ENCODE measurements at places on chromosomes 3 and 15.

- no peak for DNase-seq
Observed at GRCh38 chr3:100306695-100307094, 27.9 kb upstream of the NIT2 start.

DNA sequence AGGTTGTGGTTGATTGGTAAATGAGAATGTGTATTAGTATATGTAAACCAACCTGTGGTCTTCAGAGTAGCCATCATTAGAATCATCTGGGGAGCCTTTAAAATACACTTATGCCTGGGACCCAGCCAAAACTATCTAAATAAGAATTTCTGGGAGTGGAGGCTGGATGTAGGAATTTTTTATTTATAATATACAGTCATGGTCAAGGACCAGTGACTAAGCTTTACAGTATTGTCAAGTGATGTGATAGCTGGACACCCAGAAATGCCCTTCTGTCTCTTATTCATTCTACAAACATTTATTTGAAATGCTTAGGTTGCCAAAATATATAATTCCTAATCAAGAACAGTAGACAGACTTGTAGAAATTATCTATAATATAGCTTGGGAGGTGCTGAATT, 132.2 kb downstream of the MBNL1 start:
- DNase-seq: no peak

DNA sequence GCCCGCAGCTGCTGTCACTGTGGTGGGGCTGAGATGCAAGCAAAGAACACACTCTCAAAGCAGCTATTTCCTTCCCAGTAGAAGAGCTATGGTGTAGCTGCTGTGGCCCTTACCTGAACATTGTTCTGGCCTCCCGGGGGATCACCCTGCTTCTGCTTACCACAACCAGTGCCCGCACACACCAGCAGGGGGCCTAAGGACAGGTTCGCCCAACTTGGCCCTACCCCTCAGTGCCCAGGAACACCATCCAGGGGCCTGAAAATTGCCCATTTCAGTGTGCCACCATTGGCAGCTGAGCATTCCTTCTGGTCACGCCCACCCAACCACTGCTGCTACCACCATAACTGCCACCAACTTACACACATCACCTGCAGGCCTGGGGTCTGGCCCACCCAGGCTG, 113.0 kb downstream of the TP63 start:
- no peak for DNase-seq

DNA sequence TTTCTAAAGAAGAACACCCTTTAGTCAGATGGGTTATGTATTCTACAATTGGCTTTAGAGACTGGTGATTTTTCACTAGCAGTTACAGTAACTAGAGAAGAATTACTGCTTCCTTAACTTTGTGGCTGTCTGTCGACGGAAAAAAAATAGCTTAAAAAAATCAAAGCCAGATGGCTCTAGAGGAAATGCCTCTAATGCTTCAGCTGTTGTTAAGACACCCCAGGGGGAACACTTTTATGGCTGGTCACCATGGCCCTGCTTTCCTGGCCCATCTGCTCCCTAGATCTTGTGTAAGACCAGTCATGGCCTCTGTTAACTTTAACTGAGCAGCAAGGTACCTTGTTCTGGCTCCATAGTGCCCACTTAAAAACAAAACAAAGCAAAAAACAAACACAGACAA, 198.6 kb upstream of the PLSCR5 start:
- DNase-seq: no peak

DNA sequence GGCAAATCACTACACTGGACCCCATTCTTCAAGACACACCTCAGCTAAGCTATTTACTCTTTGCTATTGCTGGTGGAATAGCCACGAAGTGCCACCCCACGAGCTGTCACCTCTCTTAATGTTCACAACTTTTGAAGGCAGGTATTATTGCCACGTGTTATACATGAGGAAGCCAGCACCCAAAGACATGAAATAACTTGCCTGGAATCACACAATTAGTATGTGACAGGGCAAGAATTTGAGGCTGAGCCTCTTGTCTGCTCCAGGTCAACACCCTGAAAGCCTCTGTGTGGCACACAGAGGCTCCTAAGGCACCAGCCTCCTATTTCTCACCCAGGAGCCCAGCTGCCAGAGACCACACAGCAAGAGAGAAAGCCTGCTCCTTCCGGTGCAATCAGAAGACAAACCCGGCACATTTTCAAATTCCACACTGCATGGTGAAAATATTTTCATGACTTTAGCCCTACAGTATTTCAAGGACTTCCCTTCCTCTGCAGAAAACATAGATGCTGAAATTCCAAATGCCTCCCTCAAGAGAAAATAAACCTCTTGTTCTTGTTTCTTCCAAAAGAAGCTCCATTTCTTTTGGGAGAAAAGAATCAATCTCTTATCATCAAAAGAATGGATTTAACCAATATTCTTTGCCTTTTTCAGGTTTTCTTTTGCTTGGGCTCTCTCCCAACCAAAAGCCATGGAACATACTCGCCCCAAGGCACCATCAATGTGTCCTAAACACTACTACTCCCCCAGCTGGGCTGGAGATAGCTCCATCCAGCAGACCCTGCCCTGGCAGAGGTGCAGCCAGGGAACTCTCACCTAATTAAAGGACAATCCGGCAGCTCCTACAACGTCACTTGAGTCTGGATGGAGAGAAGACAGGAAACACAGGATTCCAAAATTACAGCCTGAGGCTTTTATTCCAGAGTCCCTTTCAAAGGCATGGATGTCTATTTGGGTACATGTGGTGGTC, 84.7 kb upstream of the THBS1 start:
- no peak for DNase-seq

- DNase-seq: no peak
Observed at GRCh38 chr3:149077628-149078027, 8.7 kb downstream of the HLTF start.

DNA sequence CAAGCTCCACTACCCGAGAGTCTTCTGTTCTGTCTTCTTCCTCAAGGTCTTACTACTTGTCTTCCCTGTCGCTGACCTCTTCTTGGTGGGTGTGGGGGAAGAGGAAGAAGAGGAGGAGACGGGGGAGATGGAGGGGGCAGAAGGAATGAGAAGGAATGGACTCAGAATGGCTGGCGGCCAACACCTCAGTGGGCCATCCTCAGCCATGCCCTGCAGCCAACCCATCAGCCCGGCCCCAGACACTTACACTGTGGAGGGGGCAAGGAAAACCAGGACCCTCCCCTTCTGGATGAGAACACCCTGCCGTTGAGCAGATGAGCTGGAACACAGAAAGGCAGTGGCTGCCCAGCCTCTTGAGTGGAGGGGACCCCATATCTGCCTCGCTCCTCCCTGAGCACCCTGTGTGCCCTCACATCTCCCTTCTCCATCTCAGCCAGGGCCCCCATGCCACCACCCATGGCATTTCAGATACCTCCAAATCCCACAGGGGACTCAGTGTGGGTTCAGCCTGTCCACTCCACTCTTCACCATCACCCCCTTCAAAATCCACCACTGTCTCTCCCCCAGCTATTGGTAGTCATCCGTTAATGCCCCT, 45.5 kb upstream of the PRR23E start:
- DNase-seq: no peak

GRCh38 chr3:8622873-8623691, 21.5 kb downstream of the SSUH2 start:
- DNase-seq: peak; percentile 53

- DNase-seq: no peak
Observed at GRCh38 chr3:133963657-133964396, 65.9 kb downstream of the SLCO2A1 start.

GRCh38 chr3:74599564-74599963, 14.9 kb downstream of the CNTN3 start:
- DNase-seq: no peak

DNA sequence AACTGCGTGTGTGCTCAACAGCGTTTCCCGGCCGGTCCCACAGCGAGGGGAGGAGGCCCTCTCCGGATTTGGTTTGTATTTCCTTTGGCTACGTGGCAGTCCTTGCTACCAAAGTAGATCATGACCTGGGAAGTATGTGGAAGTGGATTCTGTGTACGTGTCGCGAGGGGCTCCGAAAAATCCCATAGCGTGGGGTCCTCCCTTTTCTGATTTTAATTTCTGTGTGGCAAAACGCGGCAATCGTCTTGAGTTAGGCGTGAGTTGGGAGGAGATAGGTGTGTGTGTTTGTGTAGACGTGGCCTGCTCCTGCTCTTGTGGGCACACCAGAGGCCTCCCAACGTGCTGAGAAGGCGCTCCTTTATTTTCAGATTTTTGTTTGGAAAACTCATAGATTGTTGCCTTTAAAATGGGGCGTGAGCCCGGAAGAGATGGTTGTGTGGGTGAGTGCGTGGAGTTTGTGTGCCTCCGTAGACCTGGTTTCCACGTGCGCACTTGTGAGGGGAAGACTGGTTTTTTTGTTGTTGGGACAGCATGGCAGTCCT, 1.2 kb downstream of the TRIM71 start:
- no peak for DNase-seq

DNA sequence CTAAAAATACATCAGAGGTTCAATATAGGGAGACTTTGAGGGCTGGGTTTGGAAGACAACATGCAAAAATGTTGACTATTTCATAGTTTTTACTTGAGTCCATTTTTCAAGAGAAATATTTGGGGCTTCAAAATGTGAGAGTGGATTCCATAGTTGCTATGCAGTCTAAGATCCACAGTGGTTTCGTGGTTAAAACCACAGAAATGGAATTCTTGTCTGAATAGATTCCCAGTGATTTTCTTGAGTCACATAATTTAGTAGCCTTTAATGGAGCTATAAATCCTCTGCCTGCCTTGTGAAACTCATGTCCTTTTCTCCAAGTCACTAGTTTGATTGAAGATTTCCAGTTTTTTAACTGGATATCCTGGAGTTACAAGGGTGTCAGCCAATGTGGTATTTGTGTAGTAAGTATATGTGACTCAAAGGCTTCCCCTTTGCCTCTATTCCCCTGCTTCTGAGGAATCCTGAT, 94.7 kb upstream of the RBMS3 start:
- no peak for DNase-seq

DNA sequence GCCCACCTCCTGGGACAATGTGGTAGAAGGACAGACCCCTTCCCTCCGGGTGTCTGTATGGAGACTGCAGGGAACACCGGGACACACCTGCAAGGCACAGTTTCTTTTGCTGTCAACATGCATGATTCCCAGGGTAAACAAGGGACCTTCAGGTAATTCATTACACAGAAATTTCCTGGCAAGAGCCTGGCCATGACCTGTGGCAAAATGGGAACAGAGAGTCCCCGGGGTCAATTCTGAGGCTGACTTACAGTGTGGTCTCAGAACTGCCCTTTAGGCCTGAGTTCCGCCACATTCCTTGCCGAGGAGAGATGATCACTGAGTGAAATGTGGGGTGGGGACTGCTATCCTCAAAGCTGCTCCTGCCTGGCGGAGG, 6.3 kb downstream of the STARD5 start:
- no peak for DNase-seq

DNA sequence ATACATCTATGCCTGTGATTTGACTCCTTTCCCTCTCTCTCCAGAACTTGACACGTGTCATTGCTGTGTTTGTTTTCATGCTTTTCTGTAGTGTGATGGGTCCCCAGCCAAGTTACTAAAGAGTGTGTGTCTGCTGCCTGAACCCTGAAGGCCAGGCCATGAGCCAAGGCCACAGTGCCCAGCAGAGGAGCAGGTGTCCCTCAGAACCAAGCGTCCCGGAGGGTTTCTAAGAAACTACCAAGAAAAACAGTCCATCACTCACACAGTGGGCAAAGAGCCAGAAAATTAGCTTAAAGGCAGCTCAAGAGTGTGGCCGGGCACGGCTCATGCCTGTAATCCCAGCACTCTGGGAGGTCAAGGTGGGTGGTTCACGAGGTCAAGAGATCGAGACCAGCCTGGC, 35.2 kb downstream of the FBXO45 start:
- no peak for DNase-seq

DNA sequence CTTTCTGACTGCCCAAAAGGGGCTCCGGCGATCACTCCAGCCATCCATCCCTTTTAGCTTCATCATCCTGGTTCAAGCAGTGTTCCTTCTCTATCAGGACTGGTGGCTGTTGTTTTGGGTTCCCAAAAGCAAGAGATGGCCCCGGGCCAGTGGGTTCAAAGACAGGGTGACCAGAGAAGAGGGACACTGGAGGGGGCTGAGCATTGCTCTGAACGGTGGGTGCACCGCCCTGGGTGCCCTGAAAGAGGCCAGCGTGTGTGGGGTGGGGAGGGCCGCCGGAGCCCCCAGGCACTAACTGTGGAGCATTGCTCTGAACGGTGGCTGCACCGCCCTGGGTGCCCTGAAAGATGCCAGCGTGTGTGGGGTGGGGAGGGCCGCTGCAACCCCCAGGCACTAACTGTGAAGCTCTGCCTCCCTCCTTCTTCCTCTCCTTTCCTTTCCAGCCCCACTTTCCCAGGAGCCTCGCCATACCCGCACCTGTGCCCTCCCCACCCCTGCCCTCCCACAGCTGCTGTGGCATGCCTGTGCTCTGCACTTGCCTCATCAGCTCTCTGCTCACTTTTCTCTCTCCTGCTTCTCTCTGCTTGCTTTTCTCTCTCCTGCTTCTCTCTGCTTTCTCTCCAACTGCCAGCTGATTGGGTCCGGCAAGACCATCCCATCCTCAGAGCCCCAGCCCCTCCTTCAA, 37.4 kb upstream of the OR4F6 start:
- no peak for DNase-seq

DNA sequence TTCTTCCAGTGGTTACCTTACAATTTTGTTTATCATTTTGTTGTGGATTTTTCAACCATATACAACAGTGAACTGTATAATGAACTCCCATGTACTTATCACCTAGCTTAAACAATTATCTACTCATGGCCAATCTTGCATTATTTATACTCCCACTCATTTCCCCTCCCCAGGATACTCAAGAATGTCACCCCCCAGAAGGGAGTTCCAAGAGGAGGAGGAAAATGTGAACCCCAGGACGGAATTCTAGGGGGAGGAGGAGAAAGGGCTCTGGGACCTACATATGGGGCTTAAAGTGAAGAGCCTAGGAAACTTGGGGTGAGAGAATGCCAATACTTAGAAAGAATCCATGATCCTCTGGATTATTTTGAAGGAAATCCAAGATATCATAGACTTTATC, 59.3 kb downstream of the TSC22D2 start:
- no peak for DNase-seq

DNA sequence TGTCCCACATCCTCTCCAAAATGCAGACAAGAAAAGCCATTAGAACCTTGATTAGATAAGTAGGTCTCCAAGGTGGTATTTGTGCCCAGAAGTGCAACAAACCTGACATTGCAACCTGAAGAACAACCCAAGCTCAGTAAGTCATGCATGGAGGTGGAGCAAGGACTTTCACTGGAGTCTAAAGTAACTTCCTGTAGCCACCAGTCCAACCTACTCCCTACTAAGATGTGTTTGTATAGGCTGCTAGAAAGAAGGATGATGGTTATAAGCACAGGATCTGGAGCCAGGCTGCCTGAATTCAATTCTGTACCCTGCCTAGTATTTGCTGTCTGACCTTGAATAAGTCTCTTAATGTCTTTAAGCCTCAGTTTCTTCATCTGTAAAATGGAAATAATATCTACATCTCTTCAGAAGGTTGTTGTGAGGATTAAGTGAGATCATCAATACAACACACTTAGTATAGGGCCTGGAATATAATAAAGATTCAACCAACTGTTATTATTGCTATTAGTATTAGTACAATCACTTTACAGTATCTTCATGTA, 32.3 kb downstream of the HDC start:
- DNase-seq: no peak
